ENCODE measurements at places on chromosomes 16 and 17. TPM values are rescaled to one million over a fixed set of nuclear protein-coding genes. Genes with fewer than 3 reads are reported as not detected.

Gene ADAP2
- total RNA-seq: 0.32 TPM

Gene MYH3
- total RNA-seq: 0.12 TPM

Gene AP1G1
- total RNA-seq: 90.5 TPM

Gene CFAP52
- total RNA-seq: 0.36 TPM

Gene TPSD1
- not detected for total RNA-seq

Gene TMC8
- total RNA-seq: not detected

Gene HAP1
- under 0.01 TPM for total RNA-seq

Gene FBXW10B
- 6.7 TPM for total RNA-seq

Gene SEZ6L2
- total RNA-seq: 1.1 TPM

Gene C1QL1
- 0.49 TPM for total RNA-seq

Gene ITGAD
- total RNA-seq: not detected

Gene ACSM3
- total RNA-seq: 0.49 TPM

Gene PNMT
- total RNA-seq: not detected

Gene ALDH3A1
- total RNA-seq: 10.4 TPM

Gene PLA2G10
- total RNA-seq: not detected

Gene TBC1D3B
- total RNA-seq: not detected

Gene PLLP
- total RNA-seq: under 0.01 TPM

All from hair follicle dermal papilla cell (primary cell).